GM19239 (cell line): ENCODE measurements at places on chromosomes 2 and 18.

DNA sequence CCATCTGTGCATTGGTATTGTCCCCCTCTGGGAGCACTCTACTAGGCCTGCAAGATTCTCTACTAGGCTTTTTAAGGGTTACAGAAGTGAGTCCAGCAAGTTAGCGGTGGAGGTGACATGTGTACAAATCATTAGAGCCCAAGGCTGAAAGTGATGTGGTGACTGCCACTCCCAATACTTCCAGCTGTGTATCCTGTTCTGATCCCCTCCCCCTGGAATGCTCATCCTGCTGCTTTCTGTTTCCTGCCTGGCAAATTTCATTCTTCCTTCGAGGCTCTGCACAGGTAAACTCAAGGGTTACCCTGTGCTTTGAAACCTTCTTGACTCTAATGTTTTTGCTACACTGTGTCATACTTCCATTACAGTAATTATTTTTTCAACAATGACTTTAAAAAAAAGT is 258.5 kb upstream of the REV1 start:
- no peak for DNase-seq

DNA sequence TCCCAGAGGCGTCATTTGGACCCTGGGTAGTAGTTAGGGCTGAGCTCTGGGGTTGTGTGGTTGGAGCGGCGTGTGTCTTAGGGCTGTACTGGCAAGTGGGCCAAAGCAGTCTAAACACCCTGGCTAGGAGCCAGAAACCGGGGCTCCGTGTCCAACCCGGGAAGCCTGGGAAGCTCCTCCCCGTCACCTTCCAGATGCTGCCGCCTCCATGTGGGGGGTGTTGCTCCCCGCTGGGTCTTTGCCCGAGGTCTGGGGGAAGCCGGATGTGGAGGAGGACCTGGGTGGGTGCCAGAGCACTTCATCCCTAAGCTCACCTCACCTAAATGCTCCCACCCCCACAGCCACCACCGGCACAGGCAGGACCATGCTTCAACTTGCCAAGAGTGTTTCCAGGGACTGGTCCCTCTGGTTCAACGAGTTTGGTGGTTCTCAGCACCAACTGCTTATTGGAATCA is 25.4 kb downstream of the TET3 start:
- DNase-seq, result no peak

DNA sequence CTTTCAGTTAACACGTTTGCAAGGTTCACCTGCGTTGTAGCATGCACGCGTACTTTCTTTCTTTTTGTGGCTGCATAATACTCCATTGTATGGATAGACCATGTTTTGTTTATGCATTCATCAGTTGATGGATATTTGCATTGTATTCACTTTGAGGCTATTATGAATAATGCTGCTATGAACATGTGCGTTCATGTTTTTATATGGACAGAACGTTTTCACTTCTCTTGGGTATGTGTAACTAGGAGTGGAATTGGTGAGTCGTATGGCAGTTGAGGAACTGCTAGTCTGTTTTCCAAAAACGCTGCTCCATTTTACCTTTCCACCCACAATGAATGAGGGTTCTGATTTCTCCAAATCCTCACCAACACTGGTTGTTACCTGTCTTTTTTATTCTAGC is 244.3 kb downstream of the GLI2 start:
- DNase-seq, result no peak

DNA sequence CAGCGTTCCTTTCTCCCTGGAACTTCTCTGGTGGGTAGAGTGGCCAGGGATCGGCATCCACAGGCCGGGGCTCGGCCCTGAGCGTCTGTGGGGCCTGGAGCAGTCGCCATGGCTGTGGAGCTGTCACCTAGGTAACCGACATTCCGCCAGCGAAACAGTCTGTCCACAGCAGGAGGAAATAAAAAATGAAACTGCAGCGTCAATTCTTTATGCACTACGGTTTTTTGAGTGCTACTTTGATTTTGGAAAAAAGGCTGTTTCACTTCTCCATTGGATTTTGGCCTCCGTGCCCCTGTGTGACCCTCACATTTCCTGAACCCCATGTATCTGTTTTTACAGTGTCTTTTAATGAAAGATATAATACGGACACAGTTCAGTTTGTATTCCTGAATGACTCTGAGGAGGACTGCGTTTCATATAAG is 163.4 kb downstream of the LDLRAD4 start:
- DNase-seq, result peak; percentile 79

DNA sequence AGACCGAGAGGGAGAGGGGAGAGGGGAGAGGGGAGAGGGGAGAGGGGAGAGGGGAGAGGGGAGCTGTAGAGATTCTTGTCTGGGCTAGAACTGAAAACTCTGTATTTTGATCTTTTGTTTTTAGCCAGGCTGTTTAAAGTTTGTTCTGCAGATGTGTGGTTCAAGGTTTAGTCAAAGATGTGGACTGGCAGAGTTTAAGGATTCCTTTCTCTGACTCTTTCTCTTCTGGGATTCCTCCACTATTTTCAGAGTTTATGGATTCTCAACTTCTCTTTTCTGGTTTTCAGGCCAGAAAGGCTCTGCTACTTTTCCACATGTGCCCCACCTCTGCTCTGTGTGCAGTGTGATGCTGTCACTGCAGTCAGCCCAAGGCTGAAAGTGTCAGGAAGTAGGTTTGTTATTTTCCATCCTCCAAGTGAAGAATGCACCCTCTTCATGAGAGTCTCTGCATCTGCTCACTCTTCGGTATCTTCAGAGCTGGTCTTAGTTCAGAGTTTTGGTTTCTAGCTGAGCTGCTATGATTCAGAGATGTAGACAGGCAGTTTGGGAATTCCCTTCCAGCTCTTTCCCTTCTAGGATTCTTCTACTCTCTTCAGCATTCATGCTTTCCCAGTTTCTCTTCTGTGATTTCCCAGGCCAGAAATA is 130.9 kb upstream of the SMAD7 start:
- peak; percentile 15 for DNase-seq

- no peak for DNase-seq
Observed at GRCh38 chr2:46798041-46798440, 117.6 kb downstream of the MCFD2 start.

DNA sequence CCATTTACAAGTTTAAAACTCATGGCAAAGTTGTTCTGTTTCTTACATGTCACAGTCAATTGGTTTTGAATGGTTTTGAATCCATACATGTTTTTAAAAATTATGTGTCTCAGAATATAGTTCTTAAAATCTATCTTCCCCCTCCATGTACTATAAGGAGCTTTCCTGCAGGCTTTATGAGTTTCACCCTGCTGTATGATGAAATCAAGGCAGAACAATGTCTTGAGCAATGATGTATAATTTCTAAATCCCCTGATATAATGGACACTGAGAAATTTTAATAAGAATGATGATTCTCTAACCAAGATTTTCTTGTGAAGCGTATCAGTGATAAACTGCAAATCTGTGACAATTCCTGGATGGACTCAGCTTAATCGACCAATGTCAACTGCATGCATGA is 10.6 kb upstream of the ZNF516 start:
- no peak for DNase-seq

GRCh38 chr18:9106800-9107584 is 4.5 kb downstream of the NDUFV2 start:
- no peak for DNase-seq

- no peak for DNase-seq
Observed at GRCh38 chr2:34241905-34242762, 643.0 kb upstream of the FAM98A start.

DNA sequence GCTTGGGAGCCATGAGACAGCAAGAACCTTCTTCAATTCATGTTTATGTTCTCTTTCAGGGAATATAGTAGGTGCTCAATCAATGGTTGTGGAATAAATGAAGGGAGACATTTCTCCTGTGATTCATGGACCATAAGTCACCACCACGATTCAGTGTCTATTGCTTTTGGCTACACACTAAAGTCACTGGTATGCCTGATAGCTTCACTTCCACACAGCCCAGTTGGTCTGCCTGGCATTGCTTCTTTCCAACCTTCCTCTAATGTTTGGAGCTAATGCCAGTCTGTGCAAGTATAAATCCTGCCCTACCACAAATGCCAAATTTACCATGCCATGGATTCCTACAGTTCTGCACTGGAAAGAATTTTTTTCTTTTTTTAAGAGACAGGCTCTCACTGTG is 1.3 kb upstream of the CXCR1 start:
- no peak for DNase-seq

GRCh38 chr18:68925268-68925667 is 127.4 kb downstream of the CCDC102B start:
- DNase-seq, result peak; percentile 2

- peak; percentile 68 for DNase-seq
Observed at GRCh38 chr2:234446404-234447076, 50.3 kb downstream of the ARL4C start.

DNA sequence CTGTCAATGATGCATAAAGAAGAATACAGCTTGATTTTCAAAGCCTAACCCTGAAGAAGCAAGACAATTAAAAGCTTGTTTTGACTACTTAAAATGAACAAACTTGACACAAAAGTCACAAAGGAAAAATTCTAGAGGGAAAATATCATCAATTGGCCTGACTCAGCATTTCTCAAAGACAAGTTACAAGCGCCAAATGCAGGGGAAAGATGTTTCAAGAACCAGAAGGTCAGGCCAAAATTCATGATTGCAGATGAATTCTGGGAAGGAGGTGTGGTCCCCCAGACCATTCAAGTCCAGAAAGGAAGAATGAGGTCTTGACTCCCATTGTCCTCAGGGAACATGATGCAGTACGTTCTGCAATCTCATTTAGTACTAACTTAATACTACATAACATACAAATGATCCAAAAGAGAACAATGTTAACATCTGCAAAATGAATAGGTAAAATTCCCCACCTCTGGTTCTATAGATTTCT is 64.5 kb downstream of the FAM210A start:
- DNase-seq, result no peak

DNA sequence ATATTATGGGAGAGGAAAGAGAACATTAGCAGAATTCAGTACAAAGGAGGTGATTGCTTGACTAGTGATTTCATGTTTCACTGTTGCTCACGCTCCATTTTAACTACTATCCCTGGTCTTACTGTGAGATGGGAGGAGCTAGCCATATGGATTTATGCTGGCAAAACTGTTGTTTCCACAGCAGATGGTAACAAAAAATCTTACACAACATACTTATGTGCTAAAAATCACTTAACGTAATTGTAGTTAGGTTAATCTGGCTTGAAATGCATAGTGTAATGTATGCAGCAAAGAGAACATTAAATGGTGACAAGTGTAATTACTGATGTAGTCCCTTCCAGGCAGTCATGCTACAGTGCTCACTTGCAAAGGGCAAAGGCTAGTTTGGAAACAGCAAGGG is 155.6 kb upstream of the LYPD1 start:
- DNase-seq, result no peak
